ENCODE measurements at places on chromosomes 1 and 21.

- peak; percentile 19 for DNase-seq
These were observed 1.2 kb upstream of the MKNK1 start for GRCh38 chr1:46605232-46605631.

DNA sequence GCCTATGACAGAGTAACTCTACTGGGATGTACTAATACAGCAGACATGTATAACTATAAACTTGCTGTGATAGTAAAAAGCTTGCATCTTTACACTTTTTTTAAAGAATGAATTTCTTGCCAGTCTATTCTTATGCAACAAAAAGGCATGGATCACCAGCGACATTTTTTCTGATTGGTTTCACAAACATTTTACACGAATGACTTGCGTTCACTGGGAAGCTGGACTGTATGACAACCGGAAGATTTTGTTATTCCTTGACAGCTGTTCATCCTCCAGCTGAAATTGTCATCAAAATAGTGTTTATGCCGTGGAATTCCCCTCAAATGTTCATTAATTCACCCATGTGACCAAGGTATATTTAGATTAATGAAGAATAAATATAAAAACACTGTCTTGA, 131.0 kb downstream of the XPR1 start:
- no peak for DNase-seq

GRCh38 chr21:31999810-32000468, 127.1 kb downstream of the HUNK start:
- DNase-seq = no peak

- DNase-seq = no peak
These were observed 179.8 kb upstream of the KCNK2 start for GRCh38 chr1:214902636-214903320.

DNA sequence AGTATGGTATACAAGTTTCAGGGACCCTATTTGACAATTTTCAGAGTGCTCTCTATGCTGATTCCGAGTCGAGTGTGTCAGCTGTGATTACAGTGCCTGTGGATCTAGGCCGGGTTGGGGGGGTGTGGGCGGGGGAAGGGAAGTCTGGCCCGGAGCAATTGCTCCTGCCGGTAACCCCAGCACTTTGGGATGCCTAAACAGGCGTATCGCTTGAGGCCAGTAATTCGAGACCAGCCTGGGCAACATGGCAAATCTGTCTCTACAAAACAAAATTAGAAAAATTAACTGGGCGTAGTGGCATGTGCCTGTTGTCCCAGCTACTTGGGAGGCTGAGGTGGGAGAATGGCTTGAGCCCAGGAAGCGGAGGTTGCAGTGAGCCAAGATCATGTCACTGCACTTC, 1.6 kb upstream of the IL10RB start:
- no peak for DNase-seq

GRCh38 chr1:151039521-151039920, 3.1 kb downstream of the BNIPL start:
- no peak for DNase-seq

GRCh38 chr1:209643285-209644020, 8.8 kb downstream of the LAMB3 start:
- DNase-seq = no peak

- DNase-seq = no peak
These were observed 10.7 kb downstream of the SPATC1L start for GRCh38 chr21:46173573-46173972.

GRCh38 chr1:95080879-95081278, 8.1 kb upstream of the ALG14 start:
- no peak for DNase-seq

GRCh38 chr1:41285818-41286217, 43.7 kb upstream of the SCMH1 start:
- no peak for DNase-seq

DNA sequence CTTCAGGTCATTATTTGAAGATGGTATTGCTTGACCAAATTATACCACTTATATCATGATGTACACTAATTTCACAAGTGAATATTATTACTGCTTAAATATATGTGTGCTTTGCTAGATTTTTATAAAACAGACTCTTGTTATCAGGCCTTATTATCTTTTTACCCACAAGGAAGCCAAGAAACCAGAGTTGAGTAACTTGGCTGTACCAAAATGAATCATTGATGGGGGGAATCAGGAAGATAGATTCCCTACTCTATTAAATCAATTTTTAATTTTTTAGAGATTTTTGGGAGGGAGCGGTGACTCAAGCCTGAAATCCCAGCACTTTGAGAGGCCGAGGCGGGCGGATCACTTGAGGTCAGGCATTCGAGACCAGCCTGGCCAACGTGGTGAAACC, 16.0 kb upstream of the SCCPDH start:
- DNase-seq = no peak

Measured in CD4-positive, alpha-beta T cell treated with Interleukin-6 at 100 ng/mL for 8 hours (primary cell).